ENCODE measurements at places on chromosomes 13 and 19.

DNA sequence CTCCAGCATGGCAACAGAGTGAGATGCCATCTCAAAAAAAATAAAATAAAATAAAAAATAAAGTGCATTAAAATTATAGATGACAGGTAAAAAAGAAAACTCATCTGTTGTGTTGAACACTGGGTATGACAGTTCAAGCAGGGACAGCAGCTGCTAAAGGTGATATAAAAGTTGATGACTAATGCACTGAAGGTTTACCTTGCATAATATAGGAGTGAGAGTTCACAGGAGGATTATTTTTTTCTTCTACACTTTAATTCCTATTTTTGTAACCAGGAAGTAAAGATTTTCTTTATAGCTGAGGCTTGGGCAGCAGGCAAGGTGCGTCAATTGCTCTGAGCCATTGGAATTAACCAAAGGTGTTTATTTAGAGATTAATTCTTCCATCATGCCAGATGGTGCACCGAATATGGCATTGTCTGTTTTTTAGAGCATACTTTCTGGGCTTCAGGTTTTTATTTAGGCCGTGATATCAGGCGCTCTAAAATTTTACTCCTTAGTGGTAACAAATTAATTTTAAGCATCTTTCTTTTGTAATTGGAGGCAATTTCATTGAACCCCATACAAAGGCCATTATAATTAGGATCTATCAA is 337.0 kb upstream of the SLC10A2 start:
- no peak for DNase-seq

DNA sequence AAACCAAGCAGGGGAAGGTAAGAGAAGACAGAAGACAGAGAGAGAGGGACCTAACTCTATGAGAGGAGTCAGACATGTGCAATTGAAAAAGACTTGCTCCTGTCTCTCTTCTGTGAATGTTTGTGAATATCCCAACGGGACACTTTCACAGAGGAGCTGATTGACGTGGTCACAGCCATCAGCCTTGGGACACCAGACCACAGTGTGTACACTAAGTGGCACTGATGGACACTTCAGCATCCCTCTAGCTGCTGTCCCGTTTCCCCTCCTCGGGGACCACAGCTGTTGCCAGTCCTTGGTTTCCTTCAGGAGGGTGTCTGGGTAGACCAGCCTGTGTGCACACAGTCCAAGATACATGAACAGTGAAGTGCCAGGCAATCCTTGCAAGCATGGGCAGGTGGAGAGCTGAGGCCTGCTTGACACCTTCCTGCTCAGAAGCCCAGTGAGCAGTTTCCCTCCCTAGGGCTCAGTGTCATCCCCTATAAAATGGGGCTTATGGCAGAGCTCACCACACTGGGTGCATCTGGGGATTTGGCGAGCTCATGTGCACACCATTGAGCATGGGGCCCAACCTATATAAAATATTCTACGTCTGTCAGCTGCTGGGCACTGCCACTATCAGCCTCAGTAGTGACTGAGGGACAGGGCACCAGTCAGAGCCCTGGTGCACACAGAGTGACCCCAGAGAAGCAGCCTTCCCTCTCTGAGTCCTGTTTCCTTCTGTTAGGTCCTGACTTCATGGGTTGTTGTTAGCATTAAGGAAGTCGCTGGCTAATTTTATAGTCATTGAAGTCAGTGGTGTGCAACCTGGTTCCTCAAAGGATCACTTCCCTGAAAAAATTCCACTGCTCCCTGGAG is 4.3 kb upstream of the USF2 start:
- no peak for DNase-seq

DNA sequence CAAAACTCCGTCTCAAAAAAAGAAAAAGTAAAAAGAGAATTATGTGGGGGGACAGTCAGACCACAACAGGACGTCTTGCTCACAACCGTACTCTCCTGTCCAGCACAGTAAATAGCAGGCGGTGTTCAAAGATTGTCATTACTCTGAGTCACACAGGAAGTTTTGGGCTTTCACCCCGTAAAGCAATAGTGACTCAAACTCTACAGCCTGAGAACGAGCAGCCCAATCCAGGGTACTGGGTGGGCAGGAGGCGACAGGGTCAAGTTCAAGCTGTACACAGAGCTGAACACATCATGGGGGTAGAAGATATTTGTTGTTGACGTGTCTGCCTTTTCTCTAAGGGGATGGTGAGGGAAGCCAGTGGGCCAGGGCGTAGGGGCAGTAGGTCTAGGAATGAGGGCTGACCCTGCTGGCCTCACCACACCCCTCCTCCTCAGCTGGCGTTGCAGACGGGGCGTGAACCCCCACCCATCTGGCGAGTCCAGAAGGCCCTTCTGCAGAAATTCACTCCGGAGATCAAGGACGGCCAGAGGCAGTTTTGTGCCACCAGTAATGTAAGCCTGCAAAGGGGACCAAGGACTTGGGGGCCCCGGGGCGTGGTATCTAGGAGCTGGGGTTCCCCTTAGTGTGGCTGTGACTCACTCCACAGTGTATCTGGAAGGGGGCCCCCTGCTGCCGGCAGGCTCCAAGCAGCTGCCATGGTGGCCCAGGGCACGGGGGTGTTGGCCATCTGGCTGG is 23.3 kb downstream of the PRR12 start:
- no peak for DNase-seq

- no peak for DNase-seq
Measured at GRCh38 chr13:92272177-92272576, 873.8 kb downstream of the GPC5 start.

DNA sequence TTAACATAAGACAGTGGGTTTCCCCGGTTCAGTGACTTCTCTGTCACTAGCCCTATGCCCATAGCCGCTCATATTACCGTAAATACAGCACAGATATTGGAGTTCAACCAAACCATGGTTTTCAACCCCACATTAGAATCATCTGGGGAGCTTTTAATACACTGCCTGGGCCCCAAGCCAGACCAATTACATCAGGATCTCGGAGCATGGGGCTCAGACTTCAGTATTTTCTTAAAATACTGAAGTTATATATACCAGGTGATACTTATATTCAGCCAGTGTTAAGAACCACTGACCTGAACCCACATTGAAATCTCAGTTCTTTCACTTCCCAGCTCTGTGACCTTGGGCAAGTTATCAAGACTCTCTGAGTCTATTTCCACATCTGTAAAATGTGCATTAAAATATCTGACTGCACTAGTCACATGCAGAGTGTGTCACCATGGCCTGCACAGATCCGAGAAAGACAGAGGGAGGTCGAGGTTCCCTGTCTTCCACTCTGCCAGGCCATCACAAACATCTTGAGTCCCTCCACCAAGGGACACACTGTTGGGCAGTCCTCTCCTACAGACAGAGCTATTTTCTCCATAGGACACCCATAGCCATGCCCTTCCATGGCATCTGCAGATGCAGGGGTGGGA is 32.2 kb upstream of the IPO5 start:
- no peak for DNase-seq

GRCh38 chr19:14318873-14319272 is 62.4 kb upstream of the ADGRE5 start:
- no peak for DNase-seq

GRCh38 chr19:1478934-1479707 is at the start of gene C19orf25:
TSS of gene C19orf25 (minus strand) at chr19:1479215. CDS start at chr19:1478903, 312 bp downstream.
- DNase-seq = peak; percentile 85

GRCh38 chr13:23620613-23621315 is 50.6 kb downstream of the TNFRSF19 start:
- DNase-seq = no peak

- no peak for DNase-seq
Measured at GRCh38 chr13:111291908-111292307, 28.5 kb upstream of the TEX29 start.

DNA sequence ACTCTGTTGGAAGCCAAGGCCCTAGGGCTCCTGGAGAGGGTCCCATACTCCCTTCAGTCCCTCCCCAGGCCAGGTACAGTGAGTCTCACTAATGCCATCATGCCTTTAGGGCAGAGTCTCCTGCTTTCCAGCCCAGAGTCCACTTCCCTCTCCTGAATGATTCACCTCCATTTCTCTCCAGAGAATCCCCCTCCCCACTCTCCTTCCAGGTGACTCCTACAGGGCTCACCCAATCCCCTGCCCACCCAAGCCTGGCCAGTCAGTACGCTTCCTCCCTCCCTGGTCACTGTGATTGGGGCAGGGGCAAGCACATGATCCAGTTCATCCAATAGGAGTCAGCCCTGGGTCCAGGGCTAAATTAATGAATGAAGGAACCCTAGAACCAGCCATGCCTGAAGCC is 35.0 kb upstream of the PNMA8B start:
- DNase-seq = no peak

DNA sequence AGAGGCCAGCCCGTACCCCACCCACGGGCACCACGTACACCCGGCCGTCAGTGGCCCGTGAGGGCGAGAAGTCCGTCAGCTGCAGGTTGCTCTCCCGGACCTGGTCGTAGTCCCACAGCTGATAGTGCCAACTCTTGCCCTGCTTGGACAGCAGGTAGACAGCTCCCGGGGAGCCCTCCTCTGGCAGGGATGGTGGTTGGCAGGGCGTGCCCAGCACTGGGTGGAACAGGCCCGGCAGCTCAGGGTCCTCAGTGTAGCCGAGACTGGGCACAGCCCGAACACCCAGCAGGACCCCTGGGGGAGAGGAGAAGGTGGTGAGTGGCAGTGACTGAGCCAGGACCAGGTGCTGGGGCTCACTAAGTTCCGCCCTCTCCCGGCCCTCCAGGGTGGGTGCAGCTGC is 7.8 kb downstream of the ACTMAP start:
- no peak for DNase-seq
